Stimulated activated CD4-positive, alpha-beta T cell treated with anti-CD3 and anti-CD28 coated beads, TNF-alpha, amount 100 ng/mL, for 48 hours (primary cell): ENCODE measurements at places on chromosomes 2 and 18.
A peak's percentile ranks its signal among the peaks of the same experiment; 100 is the strongest.

DNA sequence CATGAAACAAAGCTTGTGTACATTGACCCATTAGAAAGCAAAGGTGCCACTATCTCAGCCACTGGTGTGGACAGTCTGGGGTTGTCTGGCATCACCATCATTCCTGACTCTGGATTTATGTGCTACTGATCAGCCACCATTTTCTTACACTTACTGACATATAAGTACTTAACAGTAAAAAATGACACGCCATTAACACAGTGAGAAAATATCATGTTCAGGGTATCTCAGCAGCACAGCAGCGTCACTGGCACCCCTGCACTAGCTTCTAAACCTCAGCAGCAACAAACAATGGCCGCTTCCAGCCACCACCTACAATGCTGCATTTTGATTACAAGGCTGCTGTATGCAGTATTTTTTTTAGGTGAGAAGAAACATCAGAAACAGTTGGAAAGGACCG lies 253.4 kb upstream of the HDAC4 start:
- DNase-seq: no peak

DNA sequence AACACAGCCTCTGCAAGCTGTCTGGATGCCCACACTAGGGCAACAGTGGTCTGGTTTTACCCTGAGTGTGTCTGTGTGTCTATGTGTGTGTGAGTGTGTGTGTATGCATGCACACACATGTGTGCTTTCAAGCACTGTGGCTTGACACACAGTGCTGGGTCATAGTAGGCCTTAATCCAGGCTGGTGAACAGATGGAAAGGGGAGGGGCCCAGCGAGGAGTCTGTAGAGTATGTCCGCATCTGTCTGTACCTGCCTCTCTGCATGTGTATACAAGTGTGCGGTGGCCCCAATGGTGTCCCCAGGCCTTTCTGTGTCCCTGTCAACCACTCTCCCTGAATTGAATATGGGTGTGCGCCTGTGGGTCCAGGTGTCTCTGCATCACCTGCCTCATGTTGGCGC lies 9.3 kb upstream of the KCNIP3 start:
- no peak for DNase-seq

GRCh38 chr2:231522418-231523180 lies 7.6 kb downstream of the NMUR1 start:
- DNase-seq: no peak

- peak; percentile 3 for DNase-seq
Observed at GRCh38 chr2:168751104-168751740, 51.2 kb upstream of the NOSTRIN start.

GRCh38 chr18:76827205-76828200 lies 5.1 kb downstream of the ZNF236 start:
- no peak for DNase-seq

DNA sequence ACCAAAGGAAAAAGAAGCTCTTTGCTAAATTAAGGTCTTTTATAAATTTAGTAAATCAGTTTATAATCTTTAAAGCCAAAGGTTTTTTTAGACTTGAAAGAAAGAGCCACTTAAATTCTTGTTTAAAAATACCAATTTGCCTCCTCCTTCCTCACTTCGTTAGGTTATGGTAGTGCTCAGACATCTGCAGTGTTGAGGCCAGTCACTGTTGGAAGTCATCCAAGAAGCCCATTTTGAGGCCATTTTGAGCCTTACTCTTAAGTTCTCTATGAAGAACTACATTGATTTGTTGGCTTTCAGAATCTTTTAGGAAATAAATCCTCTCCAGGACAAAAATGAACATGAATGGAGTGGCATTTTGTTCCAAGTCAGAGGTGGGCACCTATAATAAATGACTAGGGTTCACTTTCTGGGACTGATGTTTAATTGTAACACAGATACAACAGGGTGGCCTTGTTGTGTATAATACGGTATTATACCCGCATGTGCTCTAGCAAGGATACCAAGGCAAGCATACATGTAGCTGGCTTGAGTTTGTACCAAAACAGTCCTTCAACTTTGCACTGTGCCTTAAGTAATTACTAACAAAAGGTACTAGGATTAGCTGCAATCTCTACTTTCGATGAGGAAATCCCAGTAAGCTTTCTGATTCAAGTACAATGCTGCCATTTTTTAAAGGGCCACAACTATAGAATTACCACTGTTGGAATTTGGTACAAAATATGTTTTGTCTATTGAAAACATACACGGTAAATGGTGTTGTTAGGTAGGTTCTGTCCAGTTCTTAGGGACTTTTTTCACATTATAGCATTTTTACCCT lies 22.8 kb downstream of the SLC66A3 start:
- DNase-seq: no peak

DNA sequence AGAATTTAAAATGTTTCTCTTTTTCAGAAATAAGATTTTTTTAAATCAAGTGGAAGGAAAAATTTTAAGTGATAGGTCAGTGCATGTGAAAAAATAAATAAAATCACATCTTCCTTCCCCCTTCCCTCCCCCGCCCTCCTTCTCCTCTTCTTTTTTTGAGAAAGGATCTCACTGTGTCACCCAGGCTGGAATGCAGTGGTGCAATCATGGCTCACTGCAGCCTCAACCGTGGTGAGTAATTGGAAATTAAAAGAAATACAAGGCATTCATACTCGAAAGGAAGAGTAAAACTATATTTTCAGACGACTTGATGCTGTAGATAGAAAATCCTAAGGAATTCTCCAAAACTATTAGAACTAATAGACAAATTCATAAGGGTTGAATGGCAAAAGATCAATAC lies 16.9 kb upstream of the CRACDL start:
- DNase-seq: no peak

DNA sequence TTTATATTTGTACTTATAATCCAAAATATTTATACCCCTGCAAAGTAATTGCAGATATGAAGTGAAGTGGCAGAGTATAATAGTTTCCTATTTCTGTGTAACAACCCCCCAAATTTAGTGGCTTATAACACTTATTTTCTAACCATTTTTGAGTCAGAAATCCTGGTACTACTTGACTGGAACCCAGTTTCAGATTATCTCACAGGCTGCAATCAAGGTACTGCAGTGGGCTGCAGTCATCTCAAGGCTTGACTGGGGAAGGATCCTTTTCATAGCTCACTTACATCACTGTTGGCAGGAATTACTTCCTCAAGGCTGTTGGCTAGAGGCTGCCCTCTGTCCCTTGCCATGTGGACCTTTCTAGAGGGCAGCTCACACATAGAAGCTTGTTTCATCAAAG lies 558.2 kb upstream of the PKDCC start:
- no peak for DNase-seq

DNA sequence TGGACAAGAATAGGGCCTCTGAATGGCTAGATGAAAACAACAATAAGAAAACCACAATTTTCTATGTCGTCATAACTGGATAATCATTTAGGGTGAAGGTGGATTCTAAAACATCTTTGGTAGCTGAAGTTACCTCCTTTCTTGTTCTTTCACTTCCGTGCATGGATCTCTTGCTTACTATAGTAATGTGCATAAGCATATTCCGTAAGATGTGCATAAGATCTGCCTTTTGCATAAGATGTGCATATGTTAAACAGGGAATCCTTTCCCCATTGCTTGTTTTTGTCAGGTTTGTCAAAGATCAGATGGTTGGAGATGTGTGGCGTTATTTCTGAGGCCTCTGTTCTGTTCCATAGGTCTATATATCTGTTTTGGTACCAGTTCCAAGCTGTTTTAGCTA lies 353.6 kb downstream of the MTX2 start:
- DNase-seq: no peak

- no peak for DNase-seq
Observed at GRCh38 chr2:73279852-73280251, 4.4 kb downstream of the FBXO41 start.

DNA sequence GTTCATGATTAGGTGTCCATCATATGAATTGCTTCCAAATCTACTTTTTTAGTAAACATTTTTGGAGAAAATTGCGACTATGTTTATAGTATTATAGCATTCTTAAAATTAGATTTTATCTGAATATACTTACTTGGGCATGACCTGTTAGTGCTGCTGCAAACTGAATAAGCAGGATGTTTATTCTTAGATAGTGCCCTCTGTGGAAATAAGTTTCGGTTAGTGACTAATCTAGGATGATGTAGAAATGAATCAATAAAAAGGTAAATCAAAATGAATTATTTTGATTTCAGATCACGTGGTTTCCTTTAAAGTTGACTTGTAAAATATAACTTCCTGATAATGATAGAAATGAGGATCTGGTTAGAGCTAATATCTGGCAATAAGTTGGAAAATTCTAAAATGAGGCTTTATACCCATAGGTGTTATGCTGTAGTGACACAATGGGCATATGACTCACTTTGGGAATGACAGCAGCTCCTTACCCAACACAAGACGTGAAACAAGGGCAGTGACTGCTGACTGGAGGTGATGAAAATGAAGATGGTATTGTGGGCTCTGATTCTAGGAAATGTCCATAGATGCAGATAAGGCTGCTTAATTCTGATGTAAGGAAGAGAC lies 165.8 kb upstream of the TCF4 start:
- no peak for DNase-seq

DNA sequence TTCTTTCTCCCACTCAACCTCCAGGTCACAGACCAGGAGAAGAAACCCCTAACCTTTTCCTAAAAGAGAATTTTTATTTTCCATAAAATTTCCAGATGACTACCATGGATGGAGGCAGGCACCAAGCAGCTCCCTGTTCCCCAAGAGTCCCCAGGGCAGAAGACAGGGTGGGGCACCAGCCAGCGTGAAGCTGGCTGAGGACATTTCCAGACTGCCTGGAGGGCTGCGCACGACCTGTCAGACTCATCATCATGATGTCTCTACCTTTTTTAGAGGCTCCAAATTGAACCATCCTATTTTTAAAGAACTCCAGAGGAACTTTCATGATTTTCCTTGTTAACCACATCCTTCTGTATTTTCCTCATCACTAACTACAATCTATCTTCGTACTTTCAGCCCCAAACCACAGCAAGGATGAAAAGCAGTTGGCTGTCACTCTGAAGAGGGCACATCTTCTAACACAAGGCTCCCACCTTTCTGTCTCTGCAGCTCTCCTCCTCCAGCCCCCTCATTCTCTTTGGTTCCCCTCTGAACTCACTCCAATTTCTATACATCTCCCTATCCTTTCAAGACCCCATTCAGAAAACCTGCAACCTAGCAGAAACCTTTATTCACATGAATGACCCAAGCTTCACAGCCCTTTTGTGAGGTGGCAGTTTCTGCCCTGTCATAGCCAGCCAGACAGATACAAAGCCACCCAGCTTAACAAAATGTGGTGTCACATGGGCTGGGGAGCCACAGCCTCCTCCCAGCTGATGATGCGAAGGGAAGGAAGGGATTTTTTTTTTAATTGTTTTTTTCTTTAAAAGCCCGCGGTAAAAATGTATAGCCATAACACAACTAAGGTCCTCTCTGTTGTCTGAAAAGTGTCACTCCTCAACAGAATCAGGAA lies 11.1 kb downstream of the AMMECR1L start:
- no peak for DNase-seq

- DNase-seq: no peak
Observed at GRCh38 chr2:196939371-196939770, 12.9 kb upstream of the PGAP1 start.

- no peak for DNase-seq
Observed at GRCh38 chr2:46827274-46828134, 88.1 kb downstream of the MCFD2 start.

DNA sequence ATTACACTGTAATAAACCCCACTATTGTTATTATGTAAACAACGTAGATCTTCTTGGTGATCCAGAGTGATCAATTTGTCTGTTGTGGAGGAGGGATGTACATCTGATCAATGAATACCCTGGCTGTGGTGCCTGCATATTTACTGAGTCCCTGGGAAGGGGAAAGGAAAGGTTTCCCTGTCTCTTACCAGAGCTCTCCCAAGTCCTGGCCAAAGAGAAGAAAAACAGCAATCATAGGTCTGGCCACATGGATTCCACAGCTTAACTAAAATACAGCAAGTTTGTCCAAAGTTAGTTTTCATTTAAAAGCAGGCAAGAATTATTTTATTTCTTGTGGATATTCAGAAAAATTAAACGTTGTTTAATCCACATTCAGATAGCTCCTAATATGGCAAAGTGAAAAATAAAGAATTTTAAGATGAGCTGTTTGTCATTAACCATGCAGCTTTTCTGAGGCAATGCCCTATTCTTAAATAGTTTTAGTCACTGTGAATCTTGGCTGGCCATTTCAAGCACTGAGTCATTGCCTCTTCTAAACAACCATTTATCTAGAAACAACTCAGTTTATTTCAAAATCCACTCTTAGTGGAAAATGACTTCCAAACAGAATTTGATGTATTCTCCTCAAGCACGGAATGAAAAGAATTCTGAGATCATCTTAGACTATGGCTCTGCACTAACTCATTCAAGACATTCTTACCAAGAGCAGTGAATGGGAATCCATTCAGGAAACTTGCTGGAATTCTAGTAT lies 1004.4 kb upstream of the CDH2 start:
- DNase-seq: no peak

GRCh38 chr2:54321047-54321446 lies 65.0 kb upstream of the TSPYL6 start:
- no peak for DNase-seq
